ENCODE measurements at places on chromosomes 3 and 15.

DNA sequence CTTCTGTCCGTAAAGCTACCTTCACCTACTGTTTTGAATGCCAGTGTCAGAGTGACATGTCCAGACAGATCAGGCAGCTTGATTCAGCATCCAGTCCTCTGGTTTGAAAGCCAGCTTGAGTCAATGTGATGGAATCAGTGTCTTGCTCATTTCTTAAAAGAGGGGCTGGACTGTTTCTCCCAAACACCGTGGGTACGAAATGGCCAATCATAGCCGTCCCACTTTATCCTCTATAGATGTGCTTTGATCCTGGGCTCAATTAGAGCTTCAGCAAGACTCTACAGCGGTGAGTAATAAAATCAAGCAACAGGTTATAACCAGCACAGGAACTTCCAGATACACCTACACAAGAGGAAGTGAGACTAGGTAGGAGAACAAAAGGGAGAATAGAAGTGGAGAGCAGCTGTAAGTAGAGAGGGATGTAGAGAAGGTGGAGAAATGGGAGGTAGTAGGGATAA lies 17.0 kb upstream of the OR5K1 start:
- DNase-seq: no peak

DNA sequence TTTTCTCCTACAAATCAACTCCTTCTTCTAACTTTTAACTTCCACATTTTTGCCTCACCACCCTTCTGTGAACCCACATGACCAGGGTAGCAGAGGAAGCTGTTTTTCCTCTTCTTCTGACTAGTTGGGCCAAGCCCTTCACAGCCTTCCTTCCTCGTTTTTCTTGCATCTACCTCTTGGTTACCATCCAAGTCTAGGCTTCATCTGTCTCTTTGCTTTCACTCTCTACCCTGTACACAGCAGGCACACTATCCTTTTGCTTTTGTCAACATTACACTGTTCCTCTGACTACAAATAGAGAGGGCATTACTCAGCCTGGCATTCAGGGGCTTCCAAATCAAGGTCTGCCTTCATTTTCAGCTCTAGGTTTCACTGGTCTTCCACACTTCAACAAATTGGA lies 22.0 kb downstream of the SLC9A9 start:
- no peak for DNase-seq

DNA sequence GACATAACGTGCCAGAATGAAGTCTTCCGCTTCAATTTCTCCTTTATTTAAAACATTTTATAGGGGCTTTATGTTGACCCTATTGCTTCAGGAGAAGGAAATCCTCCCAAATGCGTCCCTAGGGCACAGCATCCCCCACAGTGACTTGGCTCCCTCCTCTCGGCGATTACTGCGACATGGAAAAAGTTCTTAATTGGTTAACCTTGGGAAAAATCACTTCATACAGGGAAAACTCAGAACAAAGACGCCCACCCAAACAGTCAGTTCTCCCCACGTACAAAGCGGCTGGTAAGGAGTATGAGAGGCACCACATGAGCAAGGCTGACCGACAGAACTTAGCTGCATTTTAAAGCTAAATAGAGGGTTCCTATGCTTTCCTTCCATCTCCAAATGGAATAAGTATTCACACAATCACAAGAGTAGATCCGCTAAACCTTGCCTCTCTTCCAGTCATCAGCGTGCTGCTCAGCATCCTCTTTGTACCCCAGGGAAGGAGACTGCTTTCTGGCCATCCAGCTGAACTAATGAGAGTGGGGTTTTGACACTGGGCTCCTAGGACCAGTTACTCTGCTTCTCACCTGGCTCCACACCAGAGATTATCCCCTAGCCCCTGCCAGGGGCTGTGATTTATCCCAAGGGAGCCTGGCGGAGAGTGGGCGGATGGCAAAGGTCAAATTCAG lies 415.3 kb upstream of the WNT5A start:
- DNase-seq: no peak

DNA sequence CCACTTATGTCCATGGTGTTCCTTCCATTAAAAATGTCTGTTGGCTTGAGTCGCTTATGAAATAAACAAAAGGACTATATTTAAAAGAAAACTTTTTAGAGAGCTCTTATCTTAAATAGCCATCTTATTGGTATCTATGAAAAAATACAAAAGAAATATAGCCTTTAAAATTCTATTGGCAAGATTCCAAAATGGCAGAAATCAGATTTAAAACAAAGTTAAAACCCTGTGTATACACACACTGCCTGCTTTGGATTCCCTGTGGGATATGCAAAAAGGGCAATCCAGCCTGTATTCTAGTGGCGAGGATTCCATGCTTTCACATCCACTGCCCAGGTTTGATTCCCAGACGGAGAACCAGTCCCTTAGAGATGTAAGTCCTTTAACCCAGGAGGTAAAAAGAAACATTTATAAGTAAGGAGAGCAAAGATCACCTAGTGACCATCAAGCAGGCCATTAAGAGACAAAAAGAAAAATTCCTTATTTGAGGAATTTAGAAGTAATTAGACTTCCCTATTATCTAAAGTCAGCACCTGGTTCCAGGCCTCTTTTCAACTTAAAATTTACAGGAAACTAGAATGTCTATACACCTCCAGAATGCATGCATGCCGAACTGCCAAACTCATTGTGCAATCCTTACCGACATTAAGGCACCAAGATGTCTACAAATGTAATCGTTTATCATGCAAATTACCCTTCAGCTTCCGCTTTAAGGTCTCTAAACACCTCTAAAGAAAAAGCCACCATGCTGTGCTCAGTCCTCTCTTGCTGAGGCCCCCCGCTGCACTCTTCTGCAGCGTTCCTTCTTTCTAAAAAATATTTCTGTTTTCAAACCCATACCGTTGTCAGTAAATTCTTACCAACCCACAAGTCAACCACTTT lies 69.6 kb upstream of the STRIT1 start:
- no peak for DNase-seq

- DNase-seq: no peak
Observed at GRCh38 chr3:144028798-144029411, 57.3 kb downstream of the DIPK2A start.

DNA sequence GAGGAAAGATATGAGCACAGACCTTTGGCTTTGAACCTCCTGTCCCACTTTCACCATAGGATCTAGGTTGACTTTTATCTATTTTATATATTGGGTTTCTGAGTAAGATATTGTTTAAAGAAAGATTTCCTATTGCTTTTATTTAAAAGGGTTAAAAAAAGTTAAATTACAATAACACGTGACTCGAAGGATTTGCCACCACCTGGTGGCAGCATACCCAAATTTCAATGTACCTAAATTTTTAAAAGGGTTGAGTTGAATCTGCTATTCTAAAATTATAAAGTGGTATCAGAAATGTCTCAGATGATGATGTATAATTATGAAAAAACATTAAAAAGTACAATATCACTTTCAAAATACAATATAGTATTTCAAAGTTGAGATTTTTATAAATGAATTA lies 368.4 kb downstream of the MECOM start:
- DNase-seq: no peak

DNA sequence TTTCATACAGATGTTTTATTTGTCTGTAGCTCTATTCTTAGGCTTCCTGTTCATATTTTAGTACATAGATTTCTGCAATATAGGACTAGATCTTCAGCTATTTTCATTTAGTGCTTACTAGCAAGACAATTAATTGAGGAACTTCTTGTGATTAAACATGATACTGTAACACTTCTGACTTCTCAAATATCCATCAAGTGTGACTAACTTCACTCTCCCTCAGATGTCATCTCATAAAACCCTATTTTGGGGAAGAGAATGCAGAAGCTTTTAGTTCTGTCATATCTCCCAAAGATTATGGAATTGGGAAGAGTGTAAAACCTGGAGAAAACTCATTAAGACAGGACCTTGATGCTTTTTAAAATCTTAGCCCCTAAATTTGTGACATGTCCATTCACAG lies 28.6 kb upstream of the GOLIM4 start:
- DNase-seq: no peak

DNA sequence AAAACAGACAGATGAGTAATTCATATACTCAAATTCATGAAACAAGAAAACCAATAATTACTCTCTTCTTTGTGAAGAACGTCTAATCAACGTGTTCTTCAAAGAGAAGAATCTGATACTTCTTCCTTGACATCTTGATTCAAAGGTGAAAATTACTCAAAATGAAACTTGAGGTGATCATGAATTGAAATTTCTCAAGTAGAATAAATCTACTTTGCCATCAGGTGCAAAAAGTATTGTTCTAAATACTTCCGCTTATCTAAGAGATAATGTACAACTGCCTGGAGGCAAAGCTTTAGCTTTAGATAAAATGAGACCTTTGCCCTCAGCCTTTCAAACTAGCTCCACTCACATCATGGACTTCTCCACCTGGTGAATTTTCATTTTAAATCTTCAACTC lies 13.9 kb upstream of the XXYLT1 start:
- no peak for DNase-seq

DNA sequence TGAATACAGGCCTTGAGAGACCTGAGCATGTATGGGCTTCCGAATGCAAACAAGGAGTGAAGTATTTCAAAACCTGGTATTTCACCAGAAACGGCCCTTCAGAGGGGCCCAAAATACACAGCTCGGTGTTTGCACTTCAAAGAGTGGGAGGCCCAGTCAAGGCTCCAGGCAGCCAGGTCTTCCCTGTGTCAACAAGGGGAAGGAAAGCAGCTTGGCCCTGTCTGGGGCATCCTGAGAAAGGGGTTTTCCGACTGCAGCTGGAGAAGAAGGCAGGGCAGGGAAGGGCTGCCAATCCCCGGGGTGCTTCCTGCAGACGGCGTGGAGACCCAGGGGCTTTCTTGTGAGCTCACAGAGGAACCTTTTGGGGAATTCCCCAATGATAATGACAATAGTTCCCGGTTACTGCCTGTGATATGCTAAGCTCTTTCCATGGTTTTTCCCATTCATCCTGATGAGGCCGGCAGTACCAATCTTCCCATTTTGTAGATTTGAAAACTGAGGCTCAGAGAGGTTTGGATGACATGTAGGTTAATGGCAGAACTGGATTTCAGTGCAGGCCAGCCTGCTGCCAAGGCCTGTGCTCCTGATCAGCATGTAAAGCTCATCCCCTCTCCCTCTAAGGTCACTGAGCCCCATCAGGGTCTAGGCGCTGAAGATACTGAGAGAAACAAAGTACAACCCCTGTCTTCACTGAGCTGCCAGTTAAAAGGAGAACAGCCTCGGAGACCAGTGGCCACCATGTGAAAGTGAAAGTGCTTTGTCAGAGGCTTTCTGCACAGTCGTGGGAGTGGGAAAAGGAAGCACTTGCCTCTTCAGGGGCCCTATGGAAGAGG lies 43.0 kb upstream of the TLE3 start:
- DNase-seq: peak; percentile 25

DNA sequence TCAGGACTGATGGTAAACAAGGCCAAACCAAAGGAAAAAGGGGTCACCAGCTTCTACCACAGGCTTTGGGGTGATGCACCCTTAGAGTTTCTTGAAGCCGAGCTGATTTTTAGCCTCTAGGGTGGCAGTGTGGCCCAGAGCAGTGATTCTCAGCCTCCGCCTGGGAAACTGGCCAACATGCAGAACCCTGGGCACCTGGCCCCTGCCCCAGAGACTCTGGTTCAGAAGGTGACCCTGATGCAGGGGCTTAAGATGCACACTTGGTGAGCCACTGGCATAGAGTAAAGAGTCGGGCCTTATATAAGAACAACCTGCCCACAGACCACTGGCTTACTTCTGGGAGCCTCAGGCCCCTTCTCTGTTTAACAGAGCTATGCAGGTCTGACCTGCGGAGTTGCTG lies 44.5 kb downstream of the SYNM start:
- no peak for DNase-seq

GRCh38 chr3:154227531-154227930 lies 96.8 kb downstream of the DHX36 start:
- no peak for DNase-seq

- DNase-seq: no peak
Observed at GRCh38 chr3:51362476-51362875, 22.6 kb upstream of the MANF start.

DNA sequence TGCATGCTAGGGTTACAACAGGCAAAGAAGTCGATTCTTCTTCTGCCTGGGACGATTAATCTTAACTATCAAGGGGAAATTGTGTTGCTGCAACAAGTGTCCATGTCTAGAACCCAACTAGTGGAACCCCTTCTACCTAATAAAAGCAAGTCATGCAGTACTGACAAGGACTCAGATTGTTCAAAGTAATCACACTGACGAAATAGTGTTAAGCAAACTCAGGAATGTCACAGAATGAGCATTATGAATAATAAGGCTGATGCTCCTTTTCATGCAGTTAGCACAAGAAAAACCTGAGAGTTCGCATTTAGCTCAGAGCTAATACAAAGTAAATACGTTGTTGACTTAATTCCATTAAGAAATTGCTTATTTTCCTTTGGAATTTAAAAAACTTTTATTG lies 47.5 kb upstream of the TRIM42 start:
- no peak for DNase-seq

GRCh38 chr15:78259232-78259631 lies 5.1 kb upstream of the DNAJA4 start:
- DNase-seq: no peak

DNA sequence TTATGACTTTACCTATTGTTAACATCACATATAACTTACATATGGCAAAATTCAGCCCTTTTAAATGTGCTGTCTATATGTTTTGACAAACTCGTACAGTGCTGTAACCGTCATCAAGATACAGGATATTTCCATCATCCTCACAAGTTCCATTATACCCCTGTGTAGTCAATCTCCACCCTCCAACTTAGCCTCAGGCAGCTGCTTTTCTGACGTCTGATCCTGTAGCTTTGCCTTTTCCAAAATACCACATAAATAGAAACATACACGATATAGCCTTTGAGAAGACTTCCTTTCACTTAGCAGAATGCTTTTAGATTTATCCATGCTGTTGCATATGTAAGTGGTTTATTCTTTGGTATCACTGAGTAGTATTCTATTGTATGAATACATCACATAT lies 47.1 kb downstream of the SLC12A1 start:
- DNase-seq: no peak

- DNase-seq: no peak
Observed at GRCh38 chr15:67127965-67128364, 62.6 kb downstream of the SMAD3 start.

DNA sequence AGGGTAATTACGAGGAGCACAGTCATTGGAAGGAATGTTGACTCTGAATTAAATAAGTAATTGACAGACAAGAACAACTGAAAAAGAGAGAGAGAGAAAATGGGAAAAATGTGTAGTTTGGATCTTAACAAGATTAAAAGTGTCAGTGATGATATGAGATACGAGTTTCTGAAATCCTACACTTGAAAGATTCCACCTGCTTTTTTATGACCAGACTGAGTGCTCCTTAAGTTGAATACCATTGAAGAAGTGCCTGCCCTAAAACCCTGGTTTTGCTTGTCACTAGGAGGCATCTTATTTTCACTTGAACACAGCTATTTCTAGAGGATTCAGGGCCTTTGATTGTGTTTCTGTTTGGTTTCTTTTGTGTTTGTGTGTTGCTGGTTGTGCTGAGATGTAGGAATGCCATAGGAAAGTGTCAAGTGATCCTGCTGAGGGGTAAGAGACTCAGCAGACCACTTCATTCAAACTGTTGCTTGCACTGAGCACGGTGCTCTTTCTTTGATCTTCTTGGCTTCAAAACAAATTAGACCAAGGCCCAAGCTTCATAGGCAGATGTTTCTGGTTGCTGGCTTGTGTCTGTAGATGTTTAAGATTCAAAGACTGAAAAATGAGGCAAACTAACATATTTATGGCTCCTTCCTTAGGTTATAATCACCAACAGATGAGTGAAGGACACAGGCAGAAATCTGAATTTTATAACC lies 17.2 kb upstream of the ABHD10 start:
- no peak for DNase-seq

Measured in stimulated activated naive CD4-positive, alpha-beta T cell (primary cell).